ENCODE measurements at places on chromosomes 6 and 20.

GRCh38 chr6:158803733-158804143 is 15.4 kb downstream of the EZR start:
- no peak for DNase-seq

GRCh38 chr6:148213366-148213765 is 129.3 kb upstream of the SASH1 start:
- DNase-seq: no peak

- no peak for DNase-seq
These were observed 326.7 kb upstream of the FLRT3 start for GRCh38 chr20:14664101-14664500.

DNA sequence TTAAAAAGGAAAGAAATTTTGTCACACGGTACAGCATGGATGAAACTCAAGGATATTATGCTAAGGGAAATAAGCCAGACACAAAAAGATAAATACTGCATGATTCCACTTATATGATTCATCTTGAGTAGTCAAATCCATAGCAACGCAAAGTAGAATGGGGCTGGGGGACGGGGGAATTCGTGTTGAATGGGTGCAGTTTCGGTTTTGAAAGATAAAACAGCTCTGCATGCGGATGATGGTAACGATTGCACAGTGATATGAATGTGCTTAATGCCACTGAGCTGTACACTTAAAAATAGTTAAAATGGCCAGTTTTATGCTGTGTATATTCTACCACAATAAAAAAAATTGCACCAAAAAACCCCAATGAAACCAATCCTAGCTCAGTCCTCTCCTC is 52.9 kb upstream of the SIRPA start:
- no peak for DNase-seq

DNA sequence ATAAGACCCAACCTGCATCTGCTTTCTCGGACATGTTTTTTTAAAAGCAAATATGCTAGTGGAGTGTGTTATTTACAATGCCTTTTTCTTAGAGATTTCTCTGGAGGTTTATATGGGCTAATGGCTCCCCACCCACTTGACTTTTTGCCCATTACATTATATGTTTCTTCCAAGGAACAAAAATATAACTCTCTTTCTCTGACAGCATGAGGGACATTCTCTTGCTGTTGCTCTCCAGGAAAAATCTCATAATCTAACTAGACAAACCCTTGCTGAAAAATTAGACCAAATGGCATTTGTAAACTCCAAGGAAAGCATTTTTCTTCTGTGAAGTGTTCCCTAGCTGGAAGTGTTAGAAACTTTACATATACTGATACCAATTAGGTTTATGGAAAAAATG is 213.7 kb downstream of the PRL start:
- no peak for DNase-seq

DNA sequence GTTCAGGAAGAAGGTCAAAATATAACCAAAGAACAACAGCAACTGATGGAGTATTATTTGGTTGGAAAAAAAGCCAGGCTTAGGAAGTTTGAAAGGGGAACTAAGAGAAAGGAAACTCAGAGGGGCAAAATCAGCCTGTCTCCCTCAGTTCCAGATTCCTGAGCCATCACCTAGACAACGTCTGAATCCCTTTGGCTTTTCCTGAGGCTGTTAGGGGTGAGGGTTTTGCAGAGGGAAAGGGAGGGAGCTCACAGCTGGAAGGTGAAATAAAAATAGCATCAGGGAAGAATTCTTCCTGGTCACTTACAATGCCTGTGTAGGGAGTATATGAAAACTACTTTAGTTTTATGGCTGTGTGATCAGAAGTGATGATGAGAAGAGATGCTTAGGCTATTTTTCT is 100.5 kb downstream of the SOBP start:
- no peak for DNase-seq

GRCh38 chr20:21505161-21505809 is 8.6 kb downstream of the NKX2-2 start:
- peak; percentile 31 for DNase-seq

- DNase-seq: no peak
These were observed 30.8 kb upstream of the COL21A1 start for GRCh38 chr6:56278171-56278591.

DNA sequence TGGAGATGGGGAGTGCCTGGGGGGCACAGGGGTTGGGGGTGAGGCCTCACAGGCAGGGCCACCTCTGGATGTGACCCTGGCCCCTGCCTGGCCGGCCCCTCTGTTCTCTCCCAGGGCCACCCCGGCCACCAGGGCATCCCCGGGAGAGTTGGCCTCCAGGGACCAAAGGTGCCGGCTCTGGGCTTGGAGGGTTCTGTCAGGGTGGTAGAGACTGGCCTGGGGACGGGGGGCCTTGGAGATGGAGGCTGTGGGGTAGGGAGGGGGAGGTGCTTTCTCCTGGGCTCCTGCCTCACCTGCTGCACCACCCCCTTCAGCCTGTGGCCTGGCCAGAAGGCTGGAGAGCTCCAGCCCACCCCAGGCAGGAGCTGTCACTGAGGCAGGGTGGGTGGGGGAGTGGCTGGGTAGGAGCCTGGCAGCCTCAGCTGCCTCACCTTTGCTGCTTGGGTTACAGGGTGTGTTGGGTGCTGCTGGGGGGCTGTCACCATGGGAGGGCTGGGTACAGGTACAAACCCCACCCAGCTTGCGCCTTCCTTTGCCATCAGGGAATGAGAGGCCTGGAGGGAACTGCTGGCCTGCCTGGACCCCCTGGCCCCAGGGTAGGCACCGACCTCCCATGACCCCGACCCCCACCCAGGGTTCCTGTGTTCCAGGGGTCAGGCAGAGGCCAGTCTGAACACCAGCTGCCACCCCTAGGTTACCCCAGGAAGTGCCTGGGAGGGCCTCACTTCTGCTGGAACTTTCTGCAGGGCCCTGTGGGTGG is 32.7 kb downstream of the COL20A1 start:
- DNase-seq: no peak

All from fibroblast of skin of abdomen (primary cell).